ENCODE measurements at places on chromosomes 12 and 14.

DNA sequence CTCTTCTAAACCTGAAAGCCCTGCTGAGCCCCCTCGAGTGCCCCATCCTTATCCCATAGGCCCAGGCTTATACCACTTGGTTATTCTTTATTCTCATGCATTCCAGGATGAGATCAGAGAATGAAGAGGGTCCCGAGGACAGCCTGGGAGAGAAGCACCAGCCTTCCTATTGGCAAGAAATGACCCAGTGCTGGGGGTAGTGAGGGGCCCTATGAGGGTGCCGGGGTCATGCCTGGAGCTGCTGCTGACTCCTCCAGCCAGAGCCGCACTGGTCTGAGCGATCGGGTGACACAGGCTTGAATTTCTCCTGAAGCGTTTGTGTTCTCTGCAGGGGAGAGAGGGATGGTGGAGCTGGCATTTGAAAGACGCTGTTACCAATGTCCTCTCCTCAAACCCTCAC lies 18.1 kb downstream of the MORN3 start:
- DNase-seq = no peak

DNA sequence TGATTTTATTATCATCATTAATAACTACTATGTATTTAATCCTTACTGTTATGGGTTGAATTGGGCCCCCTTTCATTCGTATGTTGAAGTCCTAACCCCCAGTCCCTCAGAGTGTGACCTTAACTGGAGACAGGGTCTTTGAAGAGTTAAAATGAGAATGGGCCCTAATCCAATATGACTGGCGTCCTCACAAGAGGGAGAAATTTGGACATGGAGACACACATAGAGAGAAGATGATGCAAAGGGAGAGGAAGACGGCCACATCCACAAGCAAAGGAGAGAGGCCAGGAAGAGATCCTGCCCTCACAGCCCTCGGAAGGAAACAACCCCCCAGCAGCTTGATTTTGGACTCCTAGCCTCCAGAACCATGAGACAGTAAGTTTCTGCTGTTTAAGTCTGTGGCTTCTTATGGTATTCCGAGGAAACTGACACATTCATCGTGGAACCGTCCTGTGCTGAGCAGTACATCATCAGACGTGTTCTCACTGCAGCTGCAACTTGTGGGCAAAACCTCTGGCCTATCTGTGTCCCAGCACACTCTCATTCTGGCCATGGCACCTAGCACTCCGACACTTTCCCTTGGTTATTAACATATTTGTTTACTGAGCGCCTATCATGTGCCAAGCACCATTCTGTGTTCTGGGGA lies 127.6 kb downstream of the SLC38A6 start:
- no peak for DNase-seq

DNA sequence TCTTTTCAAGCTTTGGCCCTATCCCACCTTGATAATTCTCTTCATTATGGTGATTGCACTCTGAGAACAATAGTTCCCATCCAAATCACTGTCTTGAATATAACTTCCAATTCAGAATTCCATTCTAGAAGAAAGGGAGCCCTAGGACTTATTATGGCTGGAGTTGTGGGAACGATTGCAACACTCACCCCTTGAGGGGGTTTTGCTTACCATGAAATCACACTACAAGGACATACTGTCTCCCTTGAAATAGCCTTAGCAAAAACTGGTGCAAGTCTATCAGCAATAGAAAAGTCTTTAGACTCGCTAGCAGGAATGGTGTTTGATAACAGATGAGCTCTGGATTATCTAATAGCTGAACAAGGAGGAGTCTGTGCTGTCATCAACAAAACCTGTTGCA lies 31.4 kb upstream of the OXA1L start:
- no peak for DNase-seq

GRCh38 chr12:5305886-5306545 lies 125.9 kb upstream of the NTF3 start:
- DNase-seq = no peak

GRCh38 chr14:31934767-31935266 lies 142.3 kb upstream of the ARHGAP5 start:
- peak; percentile 64 for DNase-seq

DNA sequence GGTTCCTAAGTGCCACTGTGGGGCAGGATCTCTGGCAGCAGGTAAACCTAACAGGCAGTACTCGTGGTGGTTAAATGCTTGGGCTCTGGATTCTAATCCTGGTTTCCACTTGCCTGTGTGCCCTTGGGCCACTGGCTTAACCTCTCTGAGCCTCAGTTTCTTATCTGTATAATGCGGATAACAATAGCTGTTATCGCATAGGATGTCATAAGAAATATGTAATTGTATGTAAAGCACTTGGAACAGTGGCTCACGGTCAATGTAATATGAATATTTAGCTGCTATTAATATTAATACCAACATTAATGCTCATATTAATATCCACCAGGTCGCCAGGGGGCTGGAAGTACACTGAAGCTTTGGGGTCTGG lies 16.8 kb downstream of the FOXN4 start:
- DNase-seq = no peak

DNA sequence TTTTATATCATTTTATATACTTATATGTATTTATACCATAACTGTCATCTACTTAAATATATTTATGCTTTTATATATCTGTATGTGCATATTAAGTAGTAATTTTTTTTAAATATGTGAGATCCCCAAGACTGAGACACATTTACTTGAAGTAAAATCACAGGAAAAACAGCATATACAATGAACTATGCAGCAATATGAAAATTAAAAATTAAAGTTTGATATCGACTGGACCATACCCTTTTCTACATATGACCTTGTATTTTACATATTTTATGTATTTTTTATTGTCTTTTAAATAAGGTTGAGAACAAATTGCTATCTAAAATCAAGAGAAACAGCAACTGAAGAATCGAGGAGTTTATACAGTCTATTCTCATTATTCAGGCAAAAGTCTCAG lies 50.0 kb downstream of the TSPAN19 start:
- DNase-seq = no peak

- DNase-seq = no peak
Measured at GRCh38 chr14:96581026-96581425, 78.8 kb downstream of the PAPOLA start.

DNA sequence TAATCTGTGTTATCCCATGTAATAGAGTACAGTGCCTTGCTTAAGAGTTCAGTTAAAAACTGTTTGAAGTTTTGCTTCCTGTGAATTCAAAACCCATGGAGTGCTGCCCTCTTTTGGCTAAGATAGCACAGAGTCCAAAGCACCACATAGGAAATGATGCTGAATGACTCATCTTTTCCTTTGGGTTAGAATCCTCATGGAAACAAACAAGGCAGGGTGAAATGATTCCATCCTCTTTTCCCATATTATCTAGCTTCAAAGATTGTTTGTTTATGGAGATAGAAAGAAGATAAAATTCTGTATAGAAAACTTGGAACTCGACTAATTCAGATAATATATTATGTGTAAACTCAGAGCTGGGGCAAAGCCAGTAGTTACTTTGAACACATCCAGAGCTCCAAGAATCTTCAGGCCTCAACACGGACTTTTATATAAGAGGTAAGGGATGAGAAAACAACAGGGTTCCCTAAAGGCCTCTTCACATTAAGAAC lies 87.4 kb downstream of the OTOGL start:
- DNase-seq = peak; percentile 83

- peak; percentile 72 for DNase-seq
Measured at GRCh38 chr14:60989599-60989998, 8.6 kb downstream of the SLC38A6 start.

DNA sequence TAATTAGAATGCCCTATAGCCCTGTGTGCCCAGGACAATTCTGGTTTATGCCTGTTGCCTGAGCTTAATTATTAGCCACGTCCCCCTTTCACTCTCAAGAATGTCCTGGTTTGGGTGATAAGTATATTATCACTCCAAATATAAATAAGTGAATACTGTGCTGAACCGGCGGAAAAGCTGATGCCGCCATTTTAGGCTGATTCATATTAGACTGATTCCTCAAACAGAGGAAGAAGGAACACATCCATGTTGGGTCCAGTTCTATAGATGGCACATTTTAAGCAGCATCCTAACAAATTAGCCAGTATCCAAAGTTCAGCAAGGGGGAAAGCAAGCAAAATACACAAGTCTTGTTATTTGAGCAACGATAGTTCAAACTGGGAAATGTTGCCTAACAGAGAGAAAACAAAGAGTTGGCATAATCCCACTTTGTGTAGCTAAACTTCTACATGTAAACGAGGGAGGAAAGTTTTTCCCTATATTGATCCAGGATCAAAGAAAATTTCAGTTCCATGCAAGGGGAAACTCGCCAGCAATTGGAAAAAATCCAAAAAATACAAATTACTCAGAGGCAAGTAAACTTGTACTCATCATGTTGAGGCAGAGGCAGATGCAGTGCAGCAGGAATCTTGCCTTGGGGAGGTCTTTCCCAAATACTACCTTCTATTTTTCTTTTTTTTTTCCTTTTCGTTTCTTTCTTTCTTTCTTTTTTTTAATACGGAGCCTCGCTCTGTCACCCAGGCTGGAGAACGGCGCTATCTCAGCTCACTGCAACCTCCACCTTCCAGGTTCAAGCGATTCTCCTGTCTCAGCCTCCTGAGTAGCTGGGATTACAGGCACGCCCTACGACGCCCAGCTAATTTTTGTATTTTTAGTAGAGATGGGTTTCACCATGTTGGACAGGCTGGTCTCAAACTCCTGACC lies 96.2 kb downstream of the ITPR2 start:
- no peak for DNase-seq

DNA sequence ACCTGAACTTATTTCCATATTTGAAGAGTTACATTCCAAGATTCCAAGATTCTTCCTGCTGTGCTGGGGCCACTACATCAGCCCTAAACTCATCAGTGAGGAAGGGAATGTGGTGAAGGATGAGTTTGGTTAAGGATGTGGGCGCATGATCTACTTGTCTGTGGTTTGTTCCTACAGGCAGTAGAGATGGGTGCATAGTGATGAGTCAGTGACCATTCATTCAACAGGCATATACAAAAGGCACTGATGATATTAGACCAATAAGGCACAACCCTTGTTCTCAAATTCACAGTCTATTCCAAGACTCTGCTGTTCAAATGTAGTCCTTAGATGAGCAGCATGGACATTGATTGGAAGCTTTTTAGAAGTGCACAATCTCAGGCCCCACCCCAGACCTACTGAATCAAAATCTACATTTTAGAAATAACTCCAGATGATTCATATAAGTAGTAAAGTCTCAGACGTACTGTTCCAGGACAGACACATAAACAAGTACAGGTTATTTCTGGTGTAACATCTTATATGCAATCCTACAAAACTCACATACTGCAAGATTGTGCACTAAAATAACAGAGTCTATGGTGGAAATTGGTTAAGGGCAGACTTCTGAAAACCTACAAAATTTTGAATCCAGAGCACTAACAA lies 47.7 kb upstream of the MAP3K9 start:
- DNase-seq = peak; percentile 84

DNA sequence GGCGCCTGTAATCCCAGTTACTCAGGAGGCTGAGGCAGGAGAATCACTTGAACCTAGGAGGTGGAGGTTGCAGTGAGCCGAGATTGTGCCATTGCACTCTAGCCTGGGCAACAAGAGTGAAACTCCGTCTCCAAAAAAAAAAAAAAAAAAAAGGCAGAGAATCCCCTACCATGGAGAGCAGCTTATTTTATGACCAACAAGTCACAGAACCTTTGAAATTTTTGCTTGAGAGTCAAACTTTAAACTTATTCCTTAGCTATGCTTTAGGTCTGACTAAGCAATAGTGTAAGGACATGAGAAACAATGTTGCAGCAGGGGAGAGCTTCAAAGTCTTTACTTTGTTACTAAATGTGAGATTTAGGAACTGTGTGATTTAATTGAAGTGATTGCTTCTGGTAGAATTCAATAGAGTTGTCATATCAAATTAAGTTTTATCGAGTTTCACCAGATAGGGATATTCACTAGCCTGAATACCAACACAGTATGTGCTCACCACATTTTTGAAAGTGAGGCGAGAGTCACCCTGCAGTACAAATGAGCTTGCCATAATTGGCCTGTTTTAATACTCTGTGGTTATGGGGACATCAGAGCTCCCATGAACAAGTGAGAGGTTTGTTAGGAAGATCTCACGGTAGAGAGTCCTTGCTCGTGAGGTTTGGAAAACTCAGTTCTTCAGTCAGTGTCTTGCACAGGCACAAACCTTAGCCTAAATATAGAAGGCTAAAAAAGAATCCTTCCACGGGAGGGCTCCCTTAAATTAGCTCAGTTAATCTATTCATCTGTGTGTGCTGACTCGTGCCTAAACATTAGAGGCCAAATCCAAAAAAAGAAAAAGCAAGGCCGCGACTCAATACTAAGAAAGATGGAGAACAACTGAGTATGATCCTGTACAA lies 108.6 kb downstream of the SAMD4A start:
- no peak for DNase-seq

- DNase-seq = no peak
Measured at GRCh38 chr12:22533155-22533554, 11.2 kb downstream of the C2CD5 start.

DNA sequence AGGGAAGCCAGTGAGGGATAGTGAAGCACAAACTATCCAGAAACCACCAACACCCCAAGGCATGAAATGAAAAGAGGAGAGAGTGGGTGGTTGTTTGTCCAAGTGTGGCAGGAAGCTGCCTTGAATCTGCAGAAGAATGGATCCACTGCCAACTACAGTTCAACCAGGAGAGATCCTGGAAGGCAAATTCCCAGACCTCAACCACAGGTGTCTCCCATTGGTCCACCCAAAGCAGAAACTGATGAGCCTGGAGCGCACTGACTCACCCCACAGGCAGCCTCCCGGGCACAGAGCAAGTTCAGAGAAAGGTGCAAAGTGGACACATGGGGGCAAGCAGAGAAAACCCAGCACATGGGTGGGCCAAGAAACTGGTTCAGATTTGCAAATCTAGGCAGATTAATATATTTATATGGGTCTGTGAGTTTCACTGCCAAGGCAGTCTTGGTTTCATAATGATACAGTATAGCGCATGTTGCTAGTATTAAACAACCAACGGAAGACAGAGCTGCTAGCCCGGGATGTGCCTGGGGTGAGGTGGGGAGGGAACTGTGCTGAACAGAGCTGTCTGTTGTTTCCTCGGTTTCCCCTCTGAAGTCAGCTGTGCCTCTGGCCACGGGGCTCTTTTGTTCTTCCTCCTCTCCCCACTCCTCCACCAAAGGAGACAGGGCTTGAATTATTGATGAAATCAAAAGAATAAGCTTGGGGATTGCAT lies 416.2 kb upstream of the CCDC196 start:
- no peak for DNase-seq

DNA sequence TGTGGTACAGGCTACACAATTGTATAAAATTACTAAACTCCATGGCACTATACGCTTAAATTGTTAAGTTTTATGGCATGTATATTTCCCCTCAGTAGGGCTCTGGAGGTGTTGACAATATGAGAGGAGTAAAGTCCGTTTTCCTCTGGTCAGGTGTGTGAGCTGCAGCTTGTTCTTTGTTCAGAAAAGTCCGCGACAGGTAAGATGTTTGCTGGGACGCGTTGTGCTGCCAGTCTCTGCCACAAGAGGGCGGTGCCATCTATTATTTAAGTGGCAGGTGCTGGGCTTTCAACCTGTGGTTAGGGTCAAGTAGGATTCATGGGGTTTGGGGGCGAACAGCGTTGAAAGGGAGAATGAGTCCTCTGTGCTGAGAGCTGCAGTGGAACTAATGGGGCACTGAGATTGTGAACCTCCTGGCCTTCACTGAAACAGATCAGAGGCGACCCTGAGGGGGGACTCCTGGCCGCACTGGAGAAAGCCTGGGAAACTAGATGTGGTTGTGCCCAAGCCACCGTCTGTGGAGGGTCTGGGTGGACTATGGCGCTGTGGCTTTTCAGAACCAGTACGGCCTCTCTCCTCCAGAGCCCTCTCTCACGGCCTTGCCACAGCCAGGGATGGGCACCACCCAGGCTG lies 179.0 kb downstream of the SLC15A4 start:
- DNase-seq = no peak

GRCh38 chr12:20320552-20320951 lies 47.8 kb upstream of the PDE3A start:
- DNase-seq = no peak

Data from GM03348 (cell line).